ENCODE measurements at places on chromosomes 7 and 10. TPM values are rescaled to one million over a fixed set of nuclear protein-coding genes. Genes with fewer than 3 reads are reported as not detected.

The LRGUK gene
- total RNA-seq: 0.66 TPM

The RASA4B gene
- 33.8 TPM for total RNA-seq

The NPY4R gene
- total RNA-seq: not detected

The RADIL gene
- total RNA-seq: 1.1 TPM

All from Peyer's patch (tissue), 4 donors.